ENCODE measurements at places on chromosomes 1 and 21.

DNA sequence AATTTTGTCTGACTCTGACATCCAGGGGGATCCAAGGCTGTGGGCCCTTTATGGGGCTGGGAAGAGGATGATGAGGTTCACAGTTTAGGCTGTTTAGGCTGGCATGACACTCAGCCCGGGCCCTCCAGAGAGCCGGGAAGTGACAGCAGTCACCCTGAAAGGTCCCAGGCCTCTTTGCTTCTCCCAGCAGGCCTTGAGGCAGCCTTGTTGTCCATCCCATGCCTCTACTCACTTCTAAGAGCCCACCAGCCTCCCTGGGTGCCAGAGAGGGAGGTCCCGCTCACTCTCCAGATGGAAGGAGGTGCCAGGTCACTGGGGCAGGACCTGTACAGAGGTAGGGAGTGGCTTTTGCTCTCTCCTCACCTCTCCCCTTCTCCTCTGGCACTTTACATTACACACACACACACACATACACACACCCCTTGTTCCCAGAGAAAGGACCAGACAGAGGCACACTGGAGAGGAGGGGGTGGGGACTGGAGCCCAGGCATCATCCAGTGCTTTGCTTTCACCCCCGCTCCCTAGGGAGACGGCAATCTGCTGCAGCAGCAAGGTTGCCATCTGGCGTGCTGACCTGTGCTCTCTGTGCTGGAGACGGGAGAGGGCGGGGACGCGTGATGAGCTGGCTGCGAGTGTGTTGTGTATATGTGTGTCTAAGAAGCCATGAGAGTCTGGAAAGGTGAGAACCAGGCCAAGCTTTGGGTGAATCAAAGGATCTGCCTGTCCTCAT lies 4.6 kb downstream of the KLHDC8A start:
- no peak for DNase-seq

DNA sequence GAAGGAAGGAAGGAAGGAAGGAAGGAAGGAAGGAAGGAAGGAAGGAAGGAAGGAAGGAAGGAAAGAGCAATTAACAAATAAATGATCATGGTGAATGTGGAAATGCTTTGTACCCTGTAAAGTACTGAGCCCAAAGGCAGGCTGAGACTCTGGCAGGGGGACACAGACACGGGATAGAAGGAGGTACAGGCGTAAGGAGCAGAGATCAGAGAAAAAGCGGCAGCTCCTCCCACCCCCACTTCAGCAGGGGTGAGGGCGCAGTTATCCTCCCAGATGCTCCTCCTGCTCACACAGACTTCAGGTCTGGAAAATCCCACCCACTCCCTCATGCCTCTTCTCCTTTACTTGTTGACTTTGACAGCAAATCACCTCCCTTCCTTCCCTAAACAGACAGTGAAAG lies 464.5 kb downstream of the MATN1 start:
- no peak for DNase-seq

DNA sequence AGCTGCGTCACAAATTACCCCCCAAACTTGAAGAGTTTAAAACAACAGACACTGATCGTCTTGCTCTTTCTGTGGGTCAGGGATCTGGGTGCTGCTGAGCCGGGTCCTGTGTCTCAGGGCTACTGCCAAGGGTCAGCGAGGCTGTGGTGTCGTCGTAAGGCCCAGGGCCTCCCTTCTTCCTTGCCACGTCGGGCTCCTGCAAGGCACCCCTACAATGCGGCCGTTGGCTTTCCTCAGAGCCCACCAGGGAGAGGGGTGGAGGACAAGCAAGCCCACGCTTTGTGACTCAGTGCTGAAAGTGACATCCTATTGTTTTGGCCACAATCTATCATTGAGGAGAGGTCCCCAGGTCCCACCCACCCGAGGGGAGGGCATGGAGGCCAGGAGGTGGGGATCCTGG lies 7.7 kb upstream of the FBLIM1 start:
- DNase-seq = no peak

- no peak for DNase-seq
Measured at GRCh38 chr1:26858891-26859640, 3.9 kb upstream of the SFN start.

- no peak for DNase-seq
Measured at GRCh38 chr1:117976381-117976780, 46.8 kb downstream of the WDR3 start.

- DNase-seq = peak; percentile 47
Measured at GRCh38 chr21:38352536-38353219, 95.9 kb downstream of the KCNJ15 start.

- DNase-seq = no peak
Measured at GRCh38 chr1:233700338-233700737, 86.4 kb downstream of the KCNK1 start.

- DNase-seq = no peak
Measured at GRCh38 chr1:150151291-150152181, 1.8 kb downstream of the PLEKHO1 start.

GRCh38 chr1:32770741-32771548 lies 46.2 kb downstream of the YARS1 start:
- no peak for DNase-seq

DNA sequence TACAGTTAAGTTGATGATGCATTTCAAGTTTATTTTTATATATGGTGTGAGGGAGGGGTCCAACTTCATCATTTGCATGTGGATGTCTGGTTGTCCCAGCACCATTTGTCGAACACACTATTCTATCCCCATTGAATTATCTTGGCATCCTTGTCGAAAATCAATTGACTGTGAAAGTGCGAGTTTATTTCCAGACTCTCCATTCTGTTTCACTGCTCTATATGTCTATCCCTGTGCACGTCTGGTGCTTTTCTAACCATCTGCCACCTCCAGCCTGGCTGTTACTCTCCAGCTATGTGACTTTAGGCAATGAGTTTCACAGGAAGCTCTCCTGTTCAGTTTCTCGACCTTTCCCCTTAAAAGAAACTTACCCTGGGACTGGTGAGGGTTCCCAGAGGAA lies 137.1 kb upstream of the KLHDC7A start:
- no peak for DNase-seq

- DNase-seq = peak; percentile 47
Measured at GRCh38 chr1:211935448-211935970, 99.8 kb downstream of the INTS7 start.

DNA sequence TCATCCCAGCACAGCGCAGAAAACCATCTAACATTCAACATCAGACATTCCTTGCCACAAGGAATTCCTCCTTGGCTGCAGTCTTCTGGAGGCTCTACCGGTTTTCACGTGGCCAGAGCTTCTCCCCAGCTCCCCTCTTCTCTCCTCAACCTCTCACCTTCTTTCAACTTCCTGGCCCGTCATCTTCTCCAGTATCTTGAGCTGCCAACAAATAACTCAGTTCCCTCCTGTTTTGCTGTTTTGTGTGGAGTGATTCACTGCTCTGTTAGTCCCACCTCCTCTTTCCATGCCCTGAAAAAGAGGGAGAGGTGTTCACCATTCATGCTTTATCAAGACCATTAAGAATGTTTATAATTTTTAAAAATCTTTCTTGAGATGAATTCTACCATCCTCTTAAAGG lies 32.6 kb downstream of the PIGM start:
- DNase-seq = no peak

DNA sequence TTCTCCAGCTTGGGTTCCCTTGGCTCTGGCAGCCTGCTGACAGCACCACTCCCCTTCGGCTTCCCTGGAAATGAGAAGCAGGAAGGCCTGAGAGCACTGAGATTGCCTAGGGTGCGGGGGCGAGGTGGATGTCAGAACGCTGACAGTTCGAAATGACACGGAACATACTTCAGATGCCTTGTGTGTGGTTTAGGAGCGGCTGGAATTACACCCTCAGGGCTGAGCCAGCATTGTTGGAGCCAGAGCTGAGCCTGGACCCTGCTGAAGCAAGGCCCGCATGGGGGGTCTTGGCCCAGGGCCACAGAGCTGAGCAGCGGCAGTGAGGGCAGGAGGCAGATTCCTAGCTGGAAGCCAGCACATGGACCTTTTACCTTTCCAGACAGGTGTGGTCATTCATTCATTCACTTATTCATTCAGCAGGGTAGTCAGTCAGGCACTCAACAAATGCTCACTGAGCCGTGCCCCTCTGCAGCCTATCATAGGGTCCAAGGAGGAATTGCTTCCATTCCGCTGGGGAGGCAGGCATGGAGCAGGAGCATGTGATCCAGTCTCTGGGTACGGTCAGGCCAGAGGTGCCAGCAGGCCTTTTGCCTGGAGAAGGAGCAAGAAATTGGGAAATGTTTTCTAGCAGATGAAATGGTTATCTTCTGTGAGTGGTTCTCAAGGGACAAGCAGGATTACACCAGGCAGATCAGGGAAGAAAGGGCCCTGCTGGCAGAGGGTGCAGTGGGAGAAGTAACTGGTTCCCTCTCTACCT lies 6.6 kb upstream of the FOXE3 start:
- no peak for DNase-seq

- no peak for DNase-seq
Measured at GRCh38 chr1:4050998-4051397, 150.9 kb upstream of the C1orf174 start.

- no peak for DNase-seq
Measured at GRCh38 chr1:204127597-204128242, 24.1 kb downstream of the ETNK2 start.

- DNase-seq = no peak
Measured at GRCh38 chr1:50326026-50326425, 97.2 kb downstream of the DMRTA2 start.

- no peak for DNase-seq
Measured at GRCh38 chr1:66405061-66405460, 128.9 kb upstream of the SGIP1 start.

DNA sequence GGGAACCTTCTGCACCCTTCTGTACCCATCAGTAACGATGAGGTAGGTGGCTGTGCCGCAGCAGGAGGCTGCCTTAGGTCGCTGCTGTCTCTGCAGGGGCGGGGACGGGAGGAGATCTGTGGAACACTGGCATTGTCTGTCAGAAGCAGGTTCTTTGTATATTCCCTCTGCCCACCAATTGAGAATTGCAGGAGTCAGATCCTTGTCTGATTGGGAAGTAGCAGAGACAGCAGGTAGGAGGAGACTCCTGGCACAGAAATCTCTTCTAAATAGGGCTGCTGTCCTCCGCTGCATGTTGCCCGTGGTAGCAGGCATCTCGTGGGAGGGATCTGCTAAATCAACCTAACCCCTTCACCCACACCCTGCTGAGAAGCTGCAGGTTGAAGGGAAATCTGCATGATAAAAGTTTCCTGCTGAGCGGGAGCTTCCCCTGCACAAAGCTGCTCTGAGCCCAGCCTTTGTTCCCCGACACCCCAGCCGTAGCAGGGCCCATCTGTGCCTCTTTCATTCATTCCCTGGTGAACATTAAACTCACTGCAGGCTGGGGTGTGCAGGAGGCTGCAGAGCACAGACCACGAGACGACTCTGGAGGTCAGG lies 15.9 kb downstream of the SARS1 start:
- DNase-seq = no peak

DNA sequence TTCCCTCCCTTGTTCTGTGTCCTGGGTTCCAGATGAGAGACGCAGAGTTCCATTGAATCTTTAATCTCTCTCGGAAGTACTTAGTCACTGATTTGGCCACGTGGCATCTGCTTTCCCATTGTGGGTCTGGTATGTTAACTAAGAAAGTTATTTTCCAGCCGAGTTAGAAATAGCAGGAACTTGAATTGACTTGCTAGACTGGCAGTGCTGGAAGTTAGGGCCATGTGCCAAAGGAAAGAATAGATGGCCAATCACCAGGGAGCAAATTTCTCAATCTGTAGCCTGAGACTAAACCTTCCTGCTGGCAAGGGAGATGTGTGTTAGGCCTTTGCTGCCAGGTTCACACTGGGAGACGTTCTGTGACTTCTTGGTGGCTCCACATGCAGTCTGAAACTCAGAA lies 24.2 kb upstream of the SLFNL1 start:
- no peak for DNase-seq

DNA sequence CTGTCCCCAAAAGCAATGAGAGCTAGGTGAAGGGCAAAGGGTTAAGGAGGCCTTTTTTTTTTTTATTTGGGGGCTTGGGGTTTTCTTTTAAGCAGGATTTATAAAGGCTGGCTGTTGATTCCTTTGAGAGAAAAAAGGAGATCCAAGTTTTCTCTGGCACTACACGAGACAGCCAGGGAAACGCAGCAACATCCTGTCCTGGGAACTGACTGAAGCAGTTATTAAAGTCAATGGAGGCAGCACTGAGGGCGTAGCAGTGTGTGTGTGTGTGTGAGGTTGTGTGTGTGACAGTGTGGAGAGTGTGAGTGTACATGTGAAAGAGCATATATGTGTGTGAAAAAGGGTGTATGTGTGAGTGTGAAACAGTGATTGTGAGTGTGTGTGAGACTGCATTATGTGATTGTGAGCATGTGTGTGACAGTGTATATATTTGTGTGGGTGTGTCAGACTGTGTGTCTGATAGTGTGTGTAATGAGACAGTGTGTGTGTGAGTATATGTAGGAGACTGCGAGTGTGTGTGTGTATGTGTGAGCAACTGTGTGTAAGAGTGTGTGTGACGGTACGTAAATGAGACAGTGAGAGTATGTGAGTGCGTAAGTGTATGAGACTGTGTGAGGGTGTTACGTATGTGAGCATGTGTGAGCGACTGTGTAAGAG lies 65.9 kb upstream of the TIAM1 start:
- no peak for DNase-seq

GRCh38 chr1:117286145-117286544 lies 75.4 kb upstream of the VTCN1 start:
- no peak for DNase-seq

DNA sequence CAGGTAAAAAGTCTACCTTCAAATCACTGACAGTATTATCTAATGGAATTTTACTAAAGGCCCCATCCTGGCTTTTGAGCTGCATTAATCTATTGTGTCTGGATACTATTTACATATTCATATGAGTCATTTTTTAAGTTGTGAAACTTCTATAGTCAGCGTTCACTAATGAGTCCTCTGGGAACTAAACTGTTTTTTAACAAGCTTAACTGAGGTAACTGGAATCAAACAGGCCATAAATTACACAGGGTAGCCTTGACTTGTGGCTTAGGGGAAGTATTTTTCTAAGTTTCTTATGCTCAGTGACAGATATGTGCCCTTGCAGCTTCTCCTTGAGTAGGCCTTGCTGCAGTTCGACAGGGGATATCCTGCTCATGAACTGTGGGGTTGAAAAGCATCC lies 68.8 kb downstream of the JMJD4 start:
- no peak for DNase-seq

GRCh38 chr1:10374442-10374860 lies 24.4 kb upstream of the PGD start:
- DNase-seq = no peak

- DNase-seq = no peak
Measured at GRCh38 chr1:207203541-207203940, 99.5 kb downstream of the C4BPA start.

- DNase-seq = no peak
Measured at GRCh38 chr1:62327360-62328055, 8.3 kb upstream of the KANK4 start.

- no peak for DNase-seq
Measured at GRCh38 chr1:86503406-86504136, 34.8 kb downstream of the CLCA1 start.

Data from stimulated activated CD4-positive, alpha-beta T cell treated with anti-CD3 and anti-CD28 coated beads, Interleukin-4, amount 100 ng/mL, for 48 hours (primary cell).